ENCODE measurements at places on chromosomes 7 and 10.
A peak's percentile ranks its signal among the peaks of the same experiment; 100 is the strongest.

DNA sequence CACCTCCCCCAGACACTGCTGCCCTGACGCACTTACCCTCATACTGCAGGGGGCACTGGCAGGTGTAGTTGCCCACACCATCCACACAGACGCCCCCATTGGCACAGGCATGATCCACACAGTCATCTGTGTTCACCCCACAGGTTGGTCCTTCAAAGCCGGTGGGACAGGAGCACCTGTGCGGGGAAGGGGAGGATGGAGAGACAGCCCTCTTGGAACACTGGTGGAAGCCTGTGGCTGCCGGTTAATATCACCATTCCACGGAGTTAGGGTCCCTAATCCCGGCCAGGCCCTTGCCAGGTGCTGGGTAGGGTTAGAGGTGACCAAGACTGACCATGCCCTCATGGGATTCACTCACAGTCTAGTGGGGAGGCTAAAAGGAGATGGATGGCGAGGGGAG, 171.8 kb downstream of the SLIT1 start:
- no peak for DNase-seq

- no peak for DNase-seq
Observed at GRCh38 chr10:53864846-53865245, 936.2 kb downstream of the PCDH15 start.

DNA sequence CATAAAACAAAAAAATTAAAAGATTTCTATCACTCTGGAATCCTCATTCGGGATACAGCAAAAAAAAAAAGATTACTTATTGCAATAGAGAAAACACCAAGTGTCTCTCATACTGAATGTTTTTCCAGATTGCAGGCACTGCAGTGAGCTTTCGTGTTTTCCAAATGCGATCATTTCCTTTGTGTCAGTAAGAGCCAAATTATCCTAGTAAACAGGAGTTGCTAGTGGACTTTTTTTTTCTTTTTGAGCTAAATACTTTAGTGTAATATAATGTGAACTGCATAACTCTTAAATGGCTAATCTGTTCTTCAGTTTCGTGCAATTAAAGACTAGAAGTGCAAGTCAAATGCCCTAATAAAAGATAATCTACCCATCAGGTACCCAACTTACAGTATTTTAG, 44.4 kb upstream of the TOMM7 start:
- DNase-seq: peak; percentile 86

- peak; percentile 14 for DNase-seq
Observed at GRCh38 chr10:66746711-66747110, 179.1 kb upstream of the LRRTM3 start.

DNA sequence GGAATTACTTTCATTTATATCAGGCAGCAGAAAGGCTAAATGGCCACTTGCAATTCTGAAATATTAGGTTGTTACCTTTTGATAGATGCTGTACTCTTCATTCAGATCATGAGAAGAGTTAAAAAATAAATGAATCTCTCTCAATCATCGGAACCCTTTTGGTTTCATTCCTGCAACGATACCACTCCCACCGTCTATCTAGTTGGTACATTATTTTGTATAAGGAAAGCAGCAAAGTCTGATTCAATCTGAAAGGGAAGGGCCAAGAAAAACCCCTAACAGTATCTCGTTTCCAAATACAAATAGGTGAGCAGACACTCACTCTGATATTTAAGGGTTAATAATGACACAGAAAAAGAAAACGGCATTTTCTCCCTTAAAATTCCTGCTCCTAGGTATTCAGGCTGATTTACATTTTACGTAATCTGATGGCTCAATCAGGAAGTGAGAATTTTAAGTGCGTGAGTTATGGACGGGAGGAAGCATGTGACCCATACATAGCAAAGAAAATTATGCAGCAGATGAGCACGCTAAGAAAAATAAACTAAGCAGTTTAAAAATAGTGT, 209.4 kb upstream of the KLF14 start:
- DNase-seq: peak; percentile 86

DNA sequence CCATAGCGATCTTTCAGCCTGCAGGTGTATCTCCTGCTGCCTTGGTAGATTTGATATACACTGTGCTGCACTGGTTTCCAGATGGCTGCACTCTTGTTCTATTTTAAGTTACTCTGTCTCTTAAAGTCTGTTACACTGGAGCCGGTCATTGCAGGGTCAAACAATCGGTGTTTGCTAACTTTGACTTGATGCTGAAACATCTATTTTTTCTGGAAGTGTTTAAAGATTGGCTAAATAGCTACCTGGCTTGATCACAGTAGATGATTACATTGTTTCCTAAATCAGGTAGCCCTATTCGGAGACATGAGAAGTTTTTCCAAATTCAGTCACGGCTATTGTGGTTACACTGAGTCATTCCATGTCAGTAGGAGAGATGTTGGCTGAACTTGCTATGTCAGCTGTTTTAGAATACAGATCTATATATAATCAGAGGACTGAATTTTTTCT, 574.8 kb downstream of the ETV1 start:
- DNase-seq: no peak

GRCh38 chr7:103150192-103150591, 1.3 kb upstream of the NAPEPLD start:
- DNase-seq: no peak

DNA sequence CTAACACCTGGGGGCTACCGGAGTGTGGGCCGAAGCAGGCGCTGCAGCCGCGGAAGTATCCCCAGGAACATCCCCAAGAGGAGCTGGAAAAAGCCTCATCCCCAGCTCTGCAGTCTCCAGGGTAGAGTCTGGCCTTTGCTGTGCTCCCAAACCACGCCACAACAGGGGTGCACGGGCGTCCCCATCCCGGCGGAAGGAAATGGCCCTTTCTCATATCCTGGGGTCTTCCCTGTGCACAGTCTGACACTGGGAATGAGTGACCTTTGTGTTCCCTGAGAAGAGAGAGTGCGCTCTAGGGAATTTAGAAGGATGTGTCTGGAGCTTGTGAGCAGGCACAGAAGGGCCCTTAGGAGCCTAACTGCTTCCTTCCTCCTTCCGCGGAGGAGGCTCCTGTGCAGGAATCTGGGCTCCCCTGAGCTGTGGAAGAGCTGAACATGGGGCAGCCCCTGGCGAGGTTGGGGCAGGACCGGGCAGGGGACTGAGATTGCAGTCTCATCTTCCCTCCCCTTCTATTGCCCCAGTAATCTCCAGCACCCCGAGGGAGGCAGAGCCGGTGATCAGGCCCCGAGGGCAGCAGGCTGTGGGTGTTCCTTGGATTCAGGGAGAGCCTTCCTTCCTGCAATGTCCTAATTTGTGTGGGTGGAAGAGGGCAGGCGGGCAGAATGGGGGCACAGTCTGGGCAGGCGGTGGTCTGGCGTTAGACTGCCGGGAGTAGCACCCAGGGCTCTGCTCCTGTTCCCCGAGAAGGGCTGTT, 1.3 kb downstream of the REPIN1 start:
- DNase-seq: no peak

GRCh38 chr10:77267703-77268675, 369.6 kb downstream of the KCNMA1 start:
- no peak for DNase-seq

- no peak for DNase-seq
Observed at GRCh38 chr10:51564896-51565510, 134.4 kb downstream of the CSTF2T start.

DNA sequence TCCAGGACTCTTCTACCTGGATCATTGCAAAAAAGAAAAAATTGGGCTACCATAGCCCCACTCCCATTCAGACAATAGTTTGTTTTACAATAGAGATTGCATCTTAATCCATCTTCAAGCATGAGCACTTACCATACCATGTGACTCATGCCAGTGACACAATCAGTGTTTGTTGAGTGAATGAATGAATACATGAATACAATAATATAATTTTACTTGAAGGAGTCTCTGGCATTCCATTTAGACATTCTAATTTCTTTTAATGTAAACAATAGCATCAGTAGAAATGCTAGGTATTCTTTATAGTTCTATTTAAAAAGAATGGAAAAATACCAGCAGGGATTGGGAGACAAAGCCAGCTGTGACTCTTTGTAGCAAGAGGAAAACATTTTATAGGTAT, 141.6 kb upstream of the AKR1E2 start:
- peak; percentile 34 for DNase-seq

- DNase-seq: no peak
Observed at GRCh38 chr10:122844146-122844545, 1.5 kb downstream of the CUZD1 start.

- DNase-seq: no peak
Observed at GRCh38 chr10:56547163-56547562, 186.1 kb upstream of the ZWINT start.
